MG63 (cell line): ENCODE measurements at places on chromosomes 7 and 10.

DNA sequence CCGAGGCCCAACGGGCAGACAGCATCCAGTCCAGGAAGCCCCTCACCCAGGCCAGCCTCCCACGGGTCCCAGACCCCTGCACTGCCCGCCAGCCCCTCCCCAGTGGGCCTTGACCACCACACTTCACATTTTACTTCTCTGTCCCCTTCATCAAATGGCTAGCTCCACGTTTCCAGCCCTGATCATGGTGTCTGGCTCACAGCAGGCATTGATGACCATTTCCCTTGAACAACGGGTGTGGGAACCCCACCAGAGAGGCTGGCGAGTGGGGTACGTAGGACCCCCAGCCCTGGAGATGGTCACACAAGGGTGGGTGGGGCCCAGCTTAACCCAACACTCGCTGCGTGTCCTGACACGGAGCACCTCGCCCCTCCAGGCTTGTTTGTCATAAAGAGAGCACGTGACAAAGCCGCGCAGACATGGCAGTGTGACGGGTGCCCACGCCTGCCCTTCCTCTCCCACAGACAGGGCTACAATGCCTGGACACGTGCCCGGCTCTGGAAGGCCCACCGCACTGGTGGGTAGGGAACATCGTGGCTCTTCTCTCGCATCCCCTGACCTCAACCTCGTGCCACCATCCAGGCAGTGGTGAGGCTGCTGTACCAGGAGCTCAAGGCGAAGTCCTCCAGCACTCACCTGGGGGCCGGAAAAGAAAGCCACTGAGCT lies 267.7 kb downstream of the MAD1L1 start:
- DNase-seq: no peak

DNA sequence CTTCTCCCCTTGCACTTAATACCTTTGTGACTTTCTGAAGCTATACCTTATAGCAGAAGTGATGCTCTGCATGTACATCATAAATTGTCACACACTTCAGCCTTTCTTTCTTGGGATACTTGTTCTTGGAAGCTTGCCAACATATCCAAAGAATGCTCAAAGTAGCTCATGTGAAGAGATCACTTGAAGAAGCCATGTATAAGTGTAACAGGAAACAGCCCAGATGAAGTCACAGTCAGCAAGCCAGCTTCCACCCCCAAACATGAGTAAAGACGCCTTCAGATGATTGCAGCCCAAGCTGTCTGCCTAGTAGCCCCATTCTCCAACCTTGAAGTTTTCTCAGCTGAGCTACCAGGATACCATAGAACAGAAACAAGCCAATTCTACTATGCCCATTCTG lies 50.9 kb downstream of the DGKB start:
- DNase-seq: no peak

DNA sequence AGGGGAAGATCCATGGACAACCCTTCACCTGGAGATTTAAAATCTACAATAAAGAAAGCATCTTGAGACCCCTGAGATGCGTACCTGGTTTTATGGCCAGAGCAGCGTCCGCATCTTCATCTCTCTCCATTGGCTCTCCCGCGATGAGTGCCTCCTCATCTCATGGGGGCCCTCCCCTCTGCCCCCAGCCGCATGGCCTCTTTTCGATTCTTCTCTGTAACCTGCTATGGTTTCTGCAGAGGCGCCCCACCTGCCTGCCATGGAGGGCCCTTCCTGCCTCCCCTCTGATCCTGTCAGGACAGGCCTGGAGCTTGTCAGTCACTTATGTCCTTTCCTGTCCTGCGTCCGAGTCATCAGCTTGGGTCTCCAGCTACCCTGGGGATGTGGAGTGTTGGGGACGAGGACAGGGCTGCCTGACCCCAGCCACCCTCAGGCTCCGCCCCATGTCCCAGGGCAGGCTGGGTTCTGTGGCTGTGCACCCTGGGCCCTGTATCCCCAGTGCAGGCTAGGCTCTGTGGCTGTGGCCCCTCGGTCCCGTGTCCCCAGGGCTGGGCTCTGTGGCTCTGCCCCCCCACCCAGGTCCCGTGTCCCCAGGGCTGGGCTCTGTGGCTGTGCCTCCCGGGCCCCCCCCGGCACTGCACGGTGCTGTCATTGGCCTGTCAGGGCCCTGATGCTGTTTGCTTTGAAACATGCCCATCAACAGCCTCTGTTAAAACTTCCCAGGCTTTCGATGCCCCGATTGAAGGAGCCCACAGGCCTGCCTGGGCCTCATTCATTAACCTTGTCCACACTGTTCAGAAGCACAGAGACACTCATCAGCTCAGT lies 99.8 kb downstream of the WDR37 start:
- DNase-seq: no peak

DNA sequence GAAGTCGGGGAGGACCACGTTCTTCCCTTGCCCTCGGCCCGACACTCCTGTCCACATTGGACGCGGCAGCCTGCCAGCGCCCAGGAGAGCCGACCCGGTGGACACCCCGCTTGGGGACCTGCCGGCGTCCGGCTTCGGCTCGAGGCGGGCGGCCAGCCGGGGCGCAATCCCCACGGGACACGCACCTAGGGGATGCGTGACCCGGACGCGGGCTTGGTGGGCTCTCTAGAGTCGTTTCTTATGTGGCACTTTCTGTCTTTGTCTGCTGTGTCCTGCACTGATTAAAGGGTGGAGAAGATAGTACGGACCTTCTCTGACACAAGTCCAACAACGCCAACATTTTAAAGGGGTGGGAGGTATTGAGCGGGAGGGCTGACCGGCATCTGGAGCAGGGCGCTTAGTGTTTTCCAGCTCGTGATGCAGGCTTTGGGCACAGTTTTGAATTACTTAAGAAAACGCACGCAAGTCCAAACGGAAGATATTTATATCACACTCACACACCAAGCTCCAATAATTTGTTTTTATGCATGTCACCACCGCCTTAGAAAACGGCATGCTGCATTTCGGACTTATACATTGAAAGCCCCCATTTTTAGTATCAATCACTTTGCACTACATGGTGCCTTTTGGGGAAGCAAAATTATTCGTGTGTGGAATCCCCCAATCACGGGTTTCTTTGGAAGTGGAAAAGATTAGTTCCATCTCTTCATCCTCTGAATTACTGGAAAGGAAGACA lies 3.9 kb upstream of the SPAG6 start:
- DNase-seq: peak; percentile 12

GRCh38 chr10:61455656-61456055 lies 2.5 kb upstream of the TMEM26 start:
- no peak for DNase-seq
